ENCODE measurements at places on chromosomes 16 and 17.

GRCh38 chr17:66414561-66415175 lies 112.3 kb downstream of the PRKCA start:
- DNase-seq: no peak

- DNase-seq: no peak
Observed at GRCh38 chr16:86635176-86635876, 57.0 kb downstream of the FOXL1 start.

DNA sequence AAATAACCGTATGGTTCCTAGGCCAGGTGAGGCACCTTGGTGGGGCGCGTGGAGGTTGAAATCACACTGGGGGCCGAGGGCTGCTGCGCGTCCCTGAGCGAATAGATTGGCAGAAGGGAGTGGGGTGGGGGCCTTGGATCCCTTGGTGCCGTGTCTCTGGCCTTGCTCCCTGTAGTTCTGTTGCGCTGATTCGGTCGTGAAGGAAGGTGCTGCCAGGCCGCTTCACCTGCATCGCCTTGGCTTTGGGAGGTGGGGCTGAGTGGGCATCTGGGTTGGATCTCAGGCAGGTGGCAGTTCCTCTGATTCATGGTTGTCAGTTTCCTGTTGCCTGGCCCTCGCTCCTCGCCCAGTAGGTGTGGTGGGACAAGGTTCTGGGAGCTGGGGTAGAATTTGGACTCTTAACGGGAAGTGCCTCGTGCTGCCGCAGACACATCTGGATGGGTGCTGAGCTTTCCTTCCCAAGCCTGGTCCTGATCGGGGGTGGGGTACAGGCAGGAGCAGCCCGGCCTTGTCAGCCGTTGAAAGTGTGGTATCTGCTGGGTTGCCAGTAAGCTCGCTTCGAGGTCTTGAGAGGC lies 30.1 kb downstream of the PGS1 start:
- DNase-seq: no peak

DNA sequence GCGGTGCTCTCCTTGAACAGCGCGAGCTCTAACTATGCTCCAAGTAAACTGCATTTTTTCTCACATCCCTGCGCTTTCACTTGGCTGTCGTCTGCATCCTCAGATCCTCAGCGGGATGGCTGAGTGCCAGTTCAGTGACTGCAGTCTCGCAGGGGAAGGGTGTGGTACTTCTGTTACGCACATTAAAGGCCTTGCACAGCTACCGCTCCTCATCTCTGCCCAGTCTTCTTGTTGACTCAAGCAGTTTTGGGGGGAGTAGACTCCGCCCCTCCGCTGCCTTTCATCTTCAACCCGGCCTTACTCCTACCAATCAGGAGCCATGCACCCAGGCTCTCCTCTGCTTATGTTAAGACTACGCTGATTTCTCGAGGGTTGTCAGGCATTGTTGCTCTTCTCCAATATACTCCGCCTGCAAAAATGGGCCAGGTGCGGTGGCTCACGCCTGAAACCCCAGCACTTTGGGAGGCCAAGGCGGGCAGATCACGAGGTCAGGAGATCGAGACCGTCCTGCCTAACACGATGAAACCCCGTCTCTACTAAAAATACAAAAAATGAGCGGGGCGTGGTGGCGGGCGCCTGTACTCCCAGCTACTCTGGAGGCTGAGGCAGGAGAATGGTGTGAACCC lies 10.0 kb downstream of the ATP5PD start:
- peak; percentile 89 for DNase-seq

- DNase-seq: peak; percentile 58
Observed at GRCh38 chr17:55264645-55265298, at the start of gene HLF. HLF (plus strand) TSS chr17:55264960; CDS start chr17:55265485, 525 bp downstream.

DNA sequence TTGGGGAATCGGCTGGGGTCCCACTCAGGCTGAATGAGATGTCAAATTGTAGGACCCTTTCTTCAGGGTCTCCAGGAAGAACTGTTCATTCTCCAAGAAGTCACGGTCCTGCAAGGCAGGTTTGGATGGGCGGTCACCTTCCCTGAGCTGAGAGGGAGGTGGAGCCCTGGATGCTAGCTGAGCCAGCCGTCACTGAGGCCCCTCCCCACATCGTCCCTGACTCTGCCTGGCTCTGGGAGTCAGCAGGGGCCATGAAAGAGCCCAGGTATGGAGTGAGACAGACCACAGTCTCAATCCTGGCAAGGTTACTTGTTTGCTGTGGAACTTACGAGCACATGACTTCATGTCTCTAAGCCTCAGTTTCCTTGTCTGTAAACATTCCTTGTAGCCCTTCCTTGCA lies 6.0 kb upstream of the MRPL38 start:
- DNase-seq: no peak

GRCh38 chr16:67846063-67846319 lies 742 bp upstream of the NUTF2 start:
- DNase-seq: no peak

DNA sequence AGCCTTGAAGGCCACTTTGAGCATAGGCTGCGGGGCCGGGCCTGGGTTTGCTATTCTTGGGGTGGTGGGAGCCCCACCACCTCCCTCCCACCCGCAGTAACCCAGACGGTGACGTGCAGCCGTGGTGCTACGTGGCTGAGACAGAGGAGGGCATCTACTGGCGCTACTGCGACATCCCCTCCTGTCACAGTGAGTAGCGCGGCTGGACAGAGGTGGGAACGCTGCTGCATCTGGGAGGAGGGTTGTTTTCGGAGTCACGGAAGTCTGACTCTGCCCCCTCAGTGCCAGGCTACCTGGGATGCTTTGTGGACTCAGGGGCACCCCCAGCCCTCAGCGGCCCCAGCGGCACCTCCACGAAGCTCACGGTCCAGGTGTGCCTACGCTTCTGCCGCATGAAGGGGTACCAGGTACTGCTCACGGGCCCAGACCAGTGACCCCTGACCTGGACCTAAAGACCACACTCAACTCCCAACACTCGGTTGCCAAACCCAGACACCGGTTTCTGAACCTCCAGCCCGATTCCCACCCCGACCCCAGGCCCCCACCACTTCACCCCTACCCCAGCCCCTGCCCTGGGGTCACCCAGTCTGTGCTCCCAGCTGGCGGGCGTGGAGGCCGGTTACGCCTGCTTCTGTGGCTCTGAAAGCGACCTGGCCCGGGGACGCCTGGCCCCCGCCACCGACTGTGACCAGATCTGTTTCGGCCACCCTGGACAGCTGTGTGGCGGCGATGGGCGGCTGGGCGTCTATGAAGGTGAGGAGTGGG lies 2.1 kb downstream of the KREMEN2 start:
- no peak for DNase-seq

- no peak for DNase-seq
Observed at GRCh38 chr17:48579760-48580554, 1.8 kb upstream of the HOXB4 start.

GRCh38 chr16:79284766-79285165 lies 315.8 kb downstream of the MAF start:
- DNase-seq: no peak

DNA sequence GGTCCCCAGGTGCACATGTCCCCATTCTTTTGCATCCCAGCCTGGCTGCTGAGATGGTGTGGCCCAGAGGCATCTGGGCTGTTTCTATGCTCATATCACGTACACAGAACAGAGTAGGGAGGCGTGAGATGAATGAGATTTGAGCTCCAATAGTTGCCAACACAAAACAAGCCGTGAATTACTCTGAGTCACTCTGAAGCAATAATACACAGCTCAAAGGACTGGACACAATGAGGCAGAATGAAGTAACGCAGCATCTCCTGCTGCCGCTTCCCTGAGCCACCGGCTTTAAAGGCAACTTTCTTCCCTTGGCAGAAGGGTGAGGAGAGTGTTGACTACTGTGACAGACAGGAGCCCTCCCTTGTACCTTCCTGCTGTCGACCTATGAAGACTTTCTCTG lies 33.9 kb upstream of the CLEC18B start:
- no peak for DNase-seq

Data from effector CD4-positive, alpha-beta T cell (primary cell).